ENCODE measurements at places on chromosomes 2 and 18.

DNA sequence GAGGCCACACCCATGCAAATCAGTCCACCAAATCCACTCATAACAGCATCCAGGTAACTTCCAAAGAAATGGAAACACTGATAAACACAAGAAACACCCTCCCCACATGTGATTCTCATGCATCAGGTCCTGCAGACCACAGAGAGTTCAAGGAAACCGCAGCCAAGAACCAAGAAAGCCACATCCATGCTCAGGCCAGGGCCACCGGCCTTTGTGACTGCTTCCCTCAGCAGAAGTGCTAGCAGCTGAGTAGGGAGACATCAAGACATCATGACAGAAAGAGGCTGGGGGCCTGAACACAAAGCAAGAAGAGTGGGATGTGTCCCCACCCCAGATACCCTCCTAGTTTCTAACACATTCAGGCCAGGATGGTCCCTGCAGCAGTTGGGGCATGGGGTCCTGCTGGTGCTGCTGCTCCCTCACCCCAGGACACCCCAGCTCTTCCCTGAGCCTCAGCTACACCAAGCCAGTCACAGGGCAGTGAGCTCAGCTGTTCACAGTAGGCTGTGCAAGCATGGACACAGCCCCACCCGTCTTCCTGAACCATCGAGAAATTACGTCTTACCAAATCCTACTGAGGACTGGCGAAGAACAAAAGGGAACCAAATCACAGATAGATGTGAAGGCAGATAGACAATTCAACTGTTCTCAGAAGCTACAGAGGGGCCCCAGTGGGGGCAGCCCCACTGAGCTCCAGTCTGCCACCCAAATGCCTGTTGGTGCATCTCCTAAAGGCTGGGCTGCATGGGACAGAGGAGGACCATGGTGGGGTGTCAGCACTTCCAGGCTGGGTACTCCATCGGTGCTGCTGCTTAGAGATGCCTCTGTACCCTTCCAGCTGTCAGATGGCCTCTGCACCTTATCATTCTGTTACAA, 60.9 kb downstream of the HDAC4 start:
- no peak for DNase-seq

GRCh38 chr2:237565974-237566373, 400 bp upstream of the PRLH start:
- no peak for DNase-seq

GRCh38 chr2:112910865-112911264, at the start of gene IL37:
Gene IL37, plus strand, starts transcription at chr2:112911165. Its CDS starts 1,848 bp downstream, at chr2:112913013.
- DNase-seq = no peak

GRCh38 chr2:159933727-159934049, 128.7 kb downstream of the PLA2R1 start:
- DNase-seq = no peak

GRCh38 chr2:133303150-133303549, 265.1 kb downstream of the NCKAP5 start:
- DNase-seq = no peak

DNA sequence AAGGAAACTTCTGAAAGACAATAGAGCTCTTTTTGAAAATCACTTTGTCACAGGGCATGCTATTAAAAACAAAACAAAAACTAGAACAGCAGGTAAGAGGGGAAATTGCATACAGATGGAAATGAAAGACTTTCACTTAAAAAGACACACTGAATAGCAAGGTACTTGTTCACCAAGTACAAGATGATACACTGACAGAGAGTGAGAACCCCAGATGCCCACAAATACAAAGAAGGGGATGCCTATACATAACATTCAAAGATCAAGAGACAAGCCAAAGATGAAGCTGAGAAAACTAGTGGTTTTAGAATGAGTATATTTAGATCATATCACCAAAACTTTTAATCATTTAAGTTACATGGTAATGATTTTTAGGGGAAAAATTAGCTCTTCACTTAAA, 60.7 kb downstream of the ASXL2 start:
- DNase-seq = no peak

DNA sequence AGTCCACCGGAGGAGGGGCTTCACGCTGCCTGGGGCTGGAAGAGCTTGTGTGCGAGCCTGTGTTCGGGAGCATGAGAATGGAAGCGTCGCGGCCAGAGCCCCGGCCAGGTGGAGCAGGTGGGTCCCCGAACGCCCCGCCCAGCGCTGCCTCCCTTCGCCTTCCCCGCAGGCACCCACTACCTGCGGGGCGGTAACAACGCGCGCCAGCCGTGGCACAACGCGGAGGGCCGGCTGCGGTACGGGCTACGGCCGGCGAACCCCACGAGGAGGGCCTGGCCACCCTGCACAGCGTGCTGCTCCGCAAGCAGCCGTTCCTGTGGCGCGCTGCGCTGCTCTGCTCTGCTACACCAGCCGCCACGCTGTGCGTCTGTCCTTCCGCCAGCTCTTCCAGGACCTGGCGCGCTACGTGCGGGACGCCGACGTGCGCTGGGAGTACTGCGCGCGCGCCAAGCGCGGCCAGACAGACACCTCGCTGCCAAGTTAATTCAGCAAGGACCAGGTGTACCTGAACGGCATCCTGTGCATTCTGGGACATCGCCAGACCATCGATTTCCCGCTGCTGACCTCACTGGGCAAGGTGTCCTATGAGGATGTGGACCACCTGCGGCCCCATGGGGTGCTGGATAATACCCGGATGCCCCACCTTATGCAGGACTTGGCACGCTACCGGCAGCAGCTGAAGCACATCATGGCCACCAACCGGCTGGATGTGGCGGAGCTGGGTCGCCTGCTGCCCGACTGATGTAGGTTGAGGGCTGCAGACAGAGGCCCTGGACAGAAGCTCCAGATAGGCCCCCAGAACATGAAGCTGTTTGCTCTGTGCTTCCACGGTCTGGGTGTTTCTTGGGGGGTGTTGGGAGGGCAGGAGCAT, 200.6 kb downstream of the NAPG start:
- DNase-seq = no peak

DNA sequence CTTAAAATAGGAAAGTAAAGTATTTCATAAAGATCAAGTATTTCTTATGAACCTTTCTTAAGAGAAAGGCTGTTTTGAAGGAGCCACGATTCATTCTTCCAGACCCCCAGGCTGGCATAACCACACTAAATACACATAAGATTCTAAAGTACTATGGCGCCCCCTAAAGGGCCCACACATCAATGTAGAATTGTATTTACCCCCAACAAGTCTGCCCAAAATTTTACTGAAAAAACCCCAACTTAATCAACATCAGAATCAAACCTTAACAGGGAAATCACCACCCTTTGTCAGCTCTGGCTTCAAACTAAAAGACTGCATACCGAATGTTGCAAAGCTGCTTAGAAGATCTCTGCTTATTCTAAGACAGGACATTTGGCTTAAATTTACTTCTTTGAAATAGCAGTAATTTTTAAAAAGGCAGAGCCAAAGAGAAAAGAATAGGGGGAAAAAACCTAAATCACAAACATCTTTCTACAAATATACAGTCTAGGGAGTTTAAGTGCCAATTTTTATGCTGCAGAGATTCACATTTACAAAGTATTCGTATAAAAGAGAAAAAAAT, 20.4 kb upstream of the BCL2 start:
- no peak for DNase-seq

- no peak for DNase-seq
Measured at GRCh38 chr2:96575785-96576456, 39.4 kb downstream of the ARID5A start.

- DNase-seq = no peak
Measured at GRCh38 chr2:73920577-73921545, 5.8 kb upstream of the DGUOK start.

DNA sequence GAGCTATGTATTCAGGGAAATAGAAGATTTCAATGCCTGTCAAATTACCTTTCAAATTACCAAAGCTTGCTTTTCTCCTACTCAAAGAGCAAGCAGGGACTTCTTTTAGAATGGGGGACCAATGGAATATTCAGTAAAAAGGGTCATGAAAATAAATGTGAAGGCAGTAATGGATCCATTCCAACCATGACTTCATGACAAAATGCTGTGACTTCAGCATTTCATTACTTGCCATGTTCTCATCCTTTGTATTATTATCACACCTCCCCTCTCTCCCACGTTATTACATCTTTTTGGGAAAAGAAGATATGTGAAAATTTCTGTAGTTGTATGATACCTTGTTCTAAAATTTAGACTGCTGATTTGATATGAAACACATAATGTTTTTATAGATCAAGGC, 864.0 kb upstream of the FSHR start:
- no peak for DNase-seq

GRCh38 chr18:74990563-74991081, 218.3 kb downstream of the PTGR3 start:
- DNase-seq = no peak

DNA sequence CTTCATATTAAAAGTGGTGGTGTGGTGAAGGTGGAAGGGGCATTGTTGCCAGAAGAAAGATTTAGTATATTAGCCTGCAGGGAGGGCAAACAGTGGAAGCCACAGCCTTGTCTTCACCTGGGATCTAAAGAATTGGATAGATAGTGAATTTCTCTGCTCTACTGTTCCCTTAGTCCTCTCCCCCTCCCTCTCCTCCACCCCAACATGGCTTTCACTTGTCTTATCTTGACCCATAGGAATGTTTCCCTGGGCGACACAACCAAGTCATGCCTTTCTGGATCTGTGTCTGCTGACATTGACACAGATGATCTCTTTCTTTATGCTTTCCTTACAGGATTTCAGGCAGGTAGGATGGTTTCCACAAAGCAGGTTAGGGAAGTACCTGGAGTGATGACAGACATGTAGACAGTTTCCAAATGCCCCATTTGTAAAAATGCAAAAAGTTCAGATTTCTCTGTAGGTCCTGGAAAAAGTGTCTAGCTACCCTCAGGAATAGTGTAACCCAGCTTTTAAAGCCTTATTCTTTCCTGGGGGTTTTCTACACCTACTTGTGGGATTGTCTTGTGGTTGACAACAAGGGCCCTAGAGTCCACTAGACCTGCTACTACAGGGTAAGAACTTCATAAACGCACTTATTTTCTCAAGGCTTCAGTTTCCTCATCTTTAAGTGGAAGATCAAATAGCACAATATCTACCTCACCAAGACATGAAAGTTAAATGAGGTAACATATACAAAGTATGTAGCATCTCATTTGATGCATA, 184.2 kb upstream of the SP5 start:
- no peak for DNase-seq

DNA sequence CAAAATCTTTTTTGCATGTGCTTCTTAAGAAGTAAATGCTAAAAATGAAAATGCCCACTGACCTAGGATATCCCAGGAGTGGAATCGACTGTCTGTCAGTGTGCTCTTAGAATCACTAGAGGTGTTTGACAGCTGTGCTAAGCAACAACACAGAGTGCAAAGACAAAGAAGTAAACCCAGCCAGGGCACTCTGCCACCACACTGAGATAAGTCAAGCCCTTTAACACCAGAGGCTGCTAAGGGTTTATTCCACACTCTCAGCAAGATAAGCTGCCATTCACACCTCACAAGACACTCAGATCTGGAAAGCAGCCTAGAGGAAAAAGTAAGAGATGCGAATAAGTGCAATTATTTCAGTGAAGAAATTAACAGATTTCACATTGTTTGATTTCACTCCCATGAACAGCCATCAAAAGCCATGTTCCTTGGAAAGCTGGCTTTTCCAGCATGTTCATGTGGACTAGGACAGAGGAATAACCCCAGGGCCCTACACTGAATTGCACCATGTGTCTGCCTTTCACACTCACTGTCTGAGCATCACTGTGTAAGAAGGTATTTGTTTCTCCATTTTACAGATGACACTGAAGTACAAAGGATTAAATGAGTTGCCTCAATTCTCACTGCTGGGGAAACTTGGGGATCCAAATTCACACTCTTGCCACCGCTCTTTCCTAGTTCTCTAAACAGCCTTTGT, 6.0 kb upstream of the BMP10 start:
- DNase-seq = no peak

DNA sequence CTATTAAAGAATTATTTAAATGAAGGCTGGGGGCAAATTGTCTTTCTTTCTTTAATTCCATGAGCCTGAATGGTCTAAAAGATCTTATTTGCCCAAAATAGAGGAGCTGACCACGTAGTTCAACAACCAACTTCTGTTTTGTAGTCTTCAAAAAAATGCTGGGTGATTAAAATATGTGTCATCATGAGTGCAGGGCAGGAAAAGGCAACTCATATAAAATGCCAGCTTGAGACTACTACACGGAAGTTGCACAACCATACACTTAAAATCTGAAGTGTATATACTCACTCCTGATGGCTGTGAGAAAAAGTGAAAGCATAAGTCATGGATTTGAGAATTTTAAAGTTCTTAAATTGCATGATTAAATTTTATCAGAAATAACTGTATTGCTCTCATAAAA, 210.9 kb downstream of the DYM start:
- peak; percentile 54 for DNase-seq

DNA sequence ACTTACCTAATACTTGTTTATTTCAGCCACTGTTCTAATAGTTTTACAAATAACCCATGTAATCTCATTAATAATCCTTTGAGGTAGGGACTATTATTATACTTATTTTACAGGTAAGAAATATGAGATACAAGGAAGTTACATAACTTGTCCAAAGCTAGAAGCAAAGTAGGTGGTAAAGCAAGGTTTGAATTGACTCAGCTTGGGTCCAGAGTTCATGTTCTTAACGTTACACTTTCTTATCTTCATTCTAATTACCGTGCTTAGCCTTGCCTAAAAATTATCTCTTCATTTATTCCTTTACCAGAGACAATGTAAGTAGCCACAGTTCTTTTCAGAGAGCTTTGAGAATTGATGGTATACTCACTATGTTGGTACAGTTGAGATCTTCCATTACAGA, 743.6 kb downstream of the KCNJ3 start:
- DNase-seq = no peak

- DNase-seq = peak; percentile 70
Measured at GRCh38 chr2:3465844-3466481, 53.4 kb downstream of the ADI1 start.

DNA sequence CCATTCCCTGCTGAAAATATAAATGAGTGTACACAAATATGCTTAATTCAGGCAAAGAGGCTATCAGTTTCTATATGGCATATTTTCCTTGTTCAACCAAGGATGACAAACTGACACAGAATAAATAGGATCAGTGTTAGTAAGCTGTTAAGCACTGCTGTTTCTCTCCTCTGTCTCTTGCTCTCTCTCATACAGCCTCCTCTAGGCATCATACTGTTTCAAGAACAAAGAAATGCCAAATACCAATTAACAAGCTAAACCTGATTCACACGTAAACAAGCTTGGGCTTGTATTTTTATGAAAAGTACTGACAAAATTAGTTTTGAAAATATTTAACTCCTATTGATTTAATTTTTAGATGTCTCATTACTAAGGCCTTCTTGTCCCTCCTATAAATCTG, 1027.2 kb upstream of the ACVR2A start:
- DNase-seq = no peak

DNA sequence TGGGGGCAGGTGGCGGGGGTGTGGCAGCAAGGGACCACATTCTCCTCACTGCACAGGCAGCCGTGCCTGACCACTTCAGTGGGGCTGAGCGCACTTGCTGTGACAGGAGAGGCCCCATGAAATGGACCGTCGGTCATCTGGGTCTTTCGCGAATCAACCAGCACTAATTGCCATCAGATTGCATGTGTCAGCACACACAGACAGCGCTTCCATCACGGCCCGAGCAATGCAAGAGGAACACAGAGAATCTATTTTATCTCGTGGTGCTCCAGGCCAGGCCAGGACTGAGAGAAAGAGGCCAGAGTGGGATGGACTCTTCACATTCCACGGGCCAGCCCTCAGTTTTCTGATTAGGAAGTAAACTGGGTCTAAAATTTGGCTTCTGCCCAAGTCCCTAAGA, 87.0 kb downstream of the EIPR1 start:
- no peak for DNase-seq

All from BJ (cell line).